ENCODE measurements at places on chromosomes 4 and X.
A peak's percentile ranks its signal among the peaks of the same experiment; 100 is the strongest.

GRCh38 chr4:150244600-150244999 is 166.4 kb downstream of the DCLK2 start:
- DNase-seq, result no peak

GRCh38 chrX:150018931-150019361 is 80.7 kb upstream of the EOLA2 start:
- DNase-seq, result no peak

DNA sequence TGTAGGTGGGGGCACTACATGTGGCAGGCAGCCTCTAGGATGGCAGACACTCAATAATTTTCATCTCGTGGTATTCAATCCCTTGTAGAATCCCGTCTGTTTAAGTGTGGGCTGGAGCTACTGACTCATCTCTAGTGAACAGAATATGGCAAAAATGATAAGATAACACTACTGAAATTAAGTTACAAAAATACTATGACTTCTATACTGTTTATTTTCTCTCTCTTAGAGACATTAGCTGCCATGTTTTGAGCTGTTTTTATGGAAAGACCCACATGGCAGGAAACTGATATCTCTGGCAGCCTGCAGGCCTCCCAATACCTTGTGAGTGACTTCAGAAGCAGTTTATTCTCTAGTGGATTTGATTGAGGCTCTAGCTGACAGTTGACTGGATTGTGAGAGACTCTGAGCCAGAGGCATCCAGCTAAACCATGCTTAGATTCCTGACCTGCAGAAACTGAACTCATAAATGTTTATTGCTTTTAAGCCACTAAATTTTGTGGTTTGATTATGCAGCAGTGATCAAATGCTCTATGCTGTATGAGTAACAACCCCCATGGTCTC is 298.8 kb upstream of the CTSO start:
- DNase-seq, result peak; percentile 82

- no peak for DNase-seq
Observed at GRCh38 chr4:17769406-17770174, 11.8 kb downstream of the FAM184B start.

DNA sequence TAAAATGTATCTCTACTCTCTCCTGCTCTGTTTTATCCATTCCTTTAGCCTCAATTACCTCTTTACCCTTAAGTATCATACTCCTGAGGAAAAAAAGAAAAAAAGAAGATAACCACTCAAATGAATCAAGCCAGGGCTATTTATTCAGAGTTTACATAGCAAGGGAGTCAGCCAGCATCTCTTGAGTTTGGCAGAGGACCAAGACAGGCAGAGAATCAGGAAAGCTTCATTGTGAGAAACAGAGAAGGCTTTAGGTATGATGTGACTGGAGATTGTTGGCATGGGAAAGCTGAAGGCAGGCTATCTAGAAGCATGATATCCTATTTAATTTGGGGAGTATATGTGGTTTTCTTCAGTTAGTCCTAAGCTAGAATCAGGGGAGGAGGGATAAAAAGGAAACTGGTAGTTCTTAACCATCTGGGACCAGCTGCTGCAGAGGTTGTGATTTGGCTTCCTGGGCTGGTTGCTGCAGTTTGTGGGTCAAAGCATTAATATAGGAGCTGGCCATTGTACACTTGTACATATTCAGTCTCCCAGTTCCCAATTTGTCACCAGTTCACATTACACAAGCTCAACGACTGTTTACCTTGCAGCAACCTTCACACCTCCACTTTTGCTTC is 11.2 kb downstream of the APELA start:
- DNase-seq, result no peak

- DNase-seq, result no peak
Observed at GRCh38 chr4:57369446-57369845, 259.3 kb upstream of the IGFBP7 start.

DNA sequence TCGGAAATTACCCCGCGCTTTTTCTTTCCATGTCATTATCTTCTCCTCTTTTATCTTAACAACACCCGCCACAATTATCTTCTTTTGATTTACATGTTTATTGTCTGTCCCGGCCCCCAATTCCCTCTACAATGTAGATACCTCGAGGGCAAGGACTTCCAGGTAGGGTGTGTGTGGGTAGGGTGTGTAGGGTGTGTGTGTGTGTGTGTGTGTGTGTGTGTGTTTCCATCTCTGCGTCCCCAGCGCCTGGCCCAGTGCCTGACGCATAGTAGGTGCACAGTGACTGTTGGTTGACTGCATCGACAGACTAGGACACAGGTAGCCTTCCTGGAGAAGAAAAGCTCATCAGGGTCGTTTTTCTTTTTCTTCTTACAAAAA is 103.1 kb downstream of the UCHL1 start:
- DNase-seq, result no peak
